Foreskin melanocyte (primary cell): ENCODE measurements at places on chromosomes 5 and 9.
A peak's percentile ranks its signal among the peaks of the same experiment; 100 is the strongest.

- DNase-seq = no peak
Observed at GRCh38 chr9:16680541-16680940, 189.9 kb downstream of the BNC2 start.

DNA sequence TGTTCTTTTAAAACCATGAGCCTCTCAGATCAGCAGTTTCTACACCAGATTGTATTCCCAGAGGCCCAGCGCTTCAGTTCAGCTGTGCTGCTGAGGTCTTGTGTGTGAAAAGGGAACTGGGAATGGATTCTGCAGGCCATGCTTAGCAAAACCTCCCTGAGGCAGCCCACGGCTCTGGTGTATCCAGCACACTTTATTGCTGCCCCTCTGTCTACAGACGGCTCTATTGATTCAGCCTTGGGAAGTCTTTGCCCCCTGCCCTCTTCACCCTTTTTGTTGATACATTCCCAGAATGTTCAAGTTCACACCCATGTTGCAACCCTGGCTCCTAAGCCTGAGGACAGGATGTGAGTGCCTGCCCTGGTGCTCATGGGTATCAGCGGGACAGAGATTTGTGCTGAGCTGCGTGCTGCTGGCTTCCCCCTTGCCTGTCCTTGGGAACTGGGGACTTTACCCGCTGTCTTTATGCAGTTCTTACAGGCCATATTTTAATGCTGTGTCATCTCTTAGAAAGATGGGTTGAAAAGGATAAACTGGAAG lies 37.3 kb downstream of the ARHGAP26 start:
- DNase-seq = peak; percentile 31

- no peak for DNase-seq
Observed at GRCh38 chr9:127814619-127815511, 12.2 kb downstream of the FPGS start.

DNA sequence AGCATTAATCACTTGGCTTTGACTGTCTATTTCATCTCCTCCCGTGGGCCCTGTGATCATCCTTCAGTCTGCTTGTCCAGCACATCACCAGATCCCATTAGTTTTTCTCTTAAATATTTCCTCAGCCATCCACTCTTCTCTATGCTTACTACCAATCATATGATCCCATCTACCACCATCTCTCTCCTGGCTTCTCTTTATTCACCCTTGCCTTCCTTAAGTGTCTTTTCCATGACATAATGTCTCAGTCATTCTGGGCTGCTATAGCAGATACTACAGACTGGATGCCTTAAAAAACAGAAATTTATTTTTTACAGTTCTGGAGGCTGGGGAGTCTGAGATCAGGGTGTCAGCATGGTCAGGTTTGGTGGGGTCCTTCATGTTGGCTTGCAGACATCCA lies 208.4 kb upstream of the PPP1R2B start:
- DNase-seq = no peak

DNA sequence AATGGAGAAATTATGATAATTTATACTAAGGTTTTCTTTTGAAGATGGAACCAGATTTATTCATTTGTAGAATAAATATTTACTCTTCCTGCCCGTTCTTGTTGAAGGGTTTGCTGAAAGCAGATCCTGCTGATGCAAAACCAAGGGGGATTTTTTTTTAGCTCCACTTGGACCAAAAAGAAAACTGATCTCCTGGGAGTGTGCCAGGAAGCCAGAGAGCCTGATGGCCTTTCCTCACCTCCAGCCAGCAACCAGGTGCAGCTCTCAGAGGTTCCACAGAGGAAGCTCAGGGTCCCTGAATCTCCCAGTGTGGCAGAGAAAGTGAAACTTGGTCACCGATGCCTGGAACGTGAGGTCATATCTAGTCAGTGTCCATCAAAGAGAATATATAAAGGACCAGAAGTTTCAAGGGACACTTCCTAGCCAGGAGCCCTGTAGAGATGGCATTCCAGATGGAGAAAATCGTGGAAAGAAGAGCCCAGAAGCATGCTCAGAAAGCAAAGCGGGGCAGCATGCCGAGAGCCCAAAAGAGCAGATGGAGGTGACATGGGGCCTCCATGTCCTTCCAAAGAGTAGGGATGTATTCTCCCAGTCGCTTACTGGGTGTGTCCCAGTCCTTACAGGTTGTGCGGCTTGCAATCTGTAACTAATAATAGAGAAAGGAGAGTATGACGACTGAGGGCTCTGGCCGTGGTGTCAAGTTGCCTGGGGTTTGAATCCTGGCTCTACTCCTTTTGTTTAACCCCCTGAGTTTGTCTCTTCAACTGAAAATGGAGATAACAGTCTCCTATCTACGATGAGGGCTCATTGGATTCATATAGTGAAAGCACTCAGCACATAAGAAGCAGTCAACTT lies 12.2 kb downstream of the AFAP1L1 start:
- no peak for DNase-seq

GRCh38 chr5:134024811-134025210 lies 20.0 kb upstream of the VDAC1 start:
- DNase-seq = no peak

DNA sequence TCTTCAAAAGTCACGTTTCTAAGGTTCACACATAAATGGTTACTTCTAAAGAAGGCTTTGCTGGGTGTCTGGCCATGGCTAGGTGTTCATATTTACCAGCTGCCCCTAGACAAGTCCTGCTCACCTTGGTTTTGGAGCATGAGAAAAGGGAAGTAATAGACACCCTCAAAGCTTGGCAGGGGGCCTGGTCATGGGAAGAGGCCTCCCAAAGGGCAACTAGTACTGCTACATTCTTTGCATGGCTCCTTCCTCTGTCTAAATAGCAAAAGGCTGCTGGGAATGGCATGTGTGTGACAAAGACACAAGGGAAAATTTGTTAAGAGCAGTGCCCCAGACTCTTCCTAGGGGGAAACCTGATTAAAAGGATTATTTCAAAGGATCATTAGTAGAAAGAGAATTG lies 93.4 kb downstream of the NRG2 start:
- DNase-seq = no peak

- no peak for DNase-seq
Observed at GRCh38 chr5:43376496-43377140, 35.6 kb downstream of the CCL28 start.

DNA sequence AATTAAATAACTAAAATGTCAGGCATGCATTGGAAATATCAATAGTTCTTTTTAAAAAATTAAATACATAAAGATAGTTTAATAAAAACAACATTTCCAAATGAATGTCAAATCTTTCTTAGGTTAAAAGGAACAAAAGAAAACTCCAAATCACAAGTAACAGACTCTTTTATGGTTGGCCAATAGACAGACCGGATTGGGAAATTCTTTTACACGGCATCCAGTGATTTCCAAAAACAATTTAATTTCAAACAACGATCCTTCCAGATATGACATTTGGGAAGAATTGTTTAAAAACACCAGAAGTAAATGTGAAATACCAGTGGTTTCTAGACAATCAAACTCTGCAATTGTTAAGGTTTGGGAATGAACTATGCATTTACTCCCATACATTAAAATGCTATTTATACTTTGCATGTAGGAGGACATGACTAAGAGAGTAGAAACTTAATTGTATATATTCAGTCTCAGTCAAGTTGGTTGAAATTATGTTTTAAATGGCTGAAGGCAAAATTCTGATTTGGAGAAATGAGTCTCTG lies 32.8 kb downstream of the ZNF474 start:
- DNase-seq = no peak

DNA sequence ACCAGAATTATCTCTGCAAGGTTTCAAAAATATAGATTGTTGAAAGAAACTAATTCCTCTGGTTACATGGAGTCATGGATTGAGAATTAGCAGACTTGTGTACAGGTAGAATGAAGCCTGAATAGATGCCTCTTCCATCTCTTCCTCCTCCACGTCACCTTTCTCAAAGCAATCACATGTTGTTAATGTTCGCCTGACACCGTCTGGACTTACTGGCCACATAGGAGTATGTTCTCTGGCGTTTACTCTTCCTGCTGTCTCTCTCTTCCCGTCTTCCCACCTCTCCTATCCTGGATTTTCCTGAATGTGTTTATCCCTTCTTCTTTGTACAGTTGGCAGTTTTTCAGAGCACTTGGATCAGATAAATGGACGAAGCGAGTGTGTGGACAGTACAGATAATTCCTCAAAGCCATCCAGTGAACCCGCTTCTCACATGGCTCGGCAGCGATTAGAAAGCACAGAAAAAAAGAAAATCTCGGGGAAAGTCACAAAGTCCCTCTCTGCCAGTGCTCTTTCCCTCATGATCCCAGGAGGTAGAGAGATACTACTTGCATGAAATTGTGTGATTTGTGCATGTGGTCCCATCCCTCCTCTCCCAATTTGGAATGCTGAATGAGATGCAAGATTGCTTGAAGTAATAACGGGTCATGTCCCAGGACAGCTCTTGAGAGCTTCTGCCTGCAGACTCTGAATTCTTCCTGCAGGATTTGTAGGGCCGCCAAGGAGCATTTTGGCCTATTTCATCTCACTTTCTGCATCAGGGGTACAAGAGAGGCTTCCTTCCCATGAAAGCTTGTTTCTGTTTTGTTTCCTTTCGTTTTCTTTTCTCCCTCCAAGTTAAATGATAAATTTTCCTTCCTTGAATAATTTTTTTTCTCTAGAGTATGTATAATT lies 47.3 kb downstream of the CD180 start:
- DNase-seq = no peak

GRCh38 chr9:106970219-106970975 lies 107.4 kb downstream of the ZNF462 start:
- peak; percentile 87 for DNase-seq

DNA sequence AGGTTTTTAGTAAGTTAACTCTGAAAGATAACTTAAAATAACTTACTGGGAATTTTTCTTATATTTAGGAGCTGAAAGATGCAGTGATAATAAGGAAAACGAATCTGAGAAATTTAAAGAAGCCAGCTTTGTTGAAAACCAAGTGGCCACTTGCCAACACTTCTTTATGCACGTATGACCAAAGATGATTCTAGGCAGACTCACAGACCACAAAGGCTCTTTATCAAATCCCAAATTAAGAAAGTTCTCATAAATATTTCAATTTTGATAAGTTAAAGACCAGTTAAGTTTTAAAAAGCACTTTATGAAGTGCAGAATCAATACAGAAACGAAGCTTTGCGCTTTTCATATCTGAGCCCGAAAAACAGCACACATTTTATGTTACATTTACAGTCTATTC lies 1.5 kb downstream of the AFF4 start:
- peak; percentile 44 for DNase-seq

- no peak for DNase-seq
Observed at GRCh38 chr5:150836064-150836463, 10.3 kb upstream of the IRGM start.

DNA sequence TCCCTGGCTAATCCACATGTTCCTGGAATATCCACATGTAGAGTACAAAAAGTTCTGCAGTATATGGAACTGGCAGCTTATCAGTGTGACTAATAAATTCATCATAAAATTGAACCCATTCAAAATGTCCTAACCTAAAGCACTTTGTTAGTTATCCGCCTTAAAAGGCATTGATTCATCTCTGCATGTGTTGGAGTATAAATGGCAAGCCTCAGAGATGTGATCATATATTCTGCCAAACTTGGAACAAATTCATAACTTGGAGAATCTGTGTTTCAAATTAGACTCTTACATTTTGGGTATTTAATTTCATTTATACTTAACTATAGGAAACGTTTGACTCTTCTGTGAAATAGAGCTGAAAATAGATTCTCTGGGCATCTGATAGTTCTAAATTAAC lies 25.2 kb upstream of the NREP start:
- no peak for DNase-seq

GRCh38 chr5:173970878-173971650 lies 17.9 kb upstream of the C5orf47 start:
- DNase-seq = no peak

- DNase-seq = no peak
Observed at GRCh38 chr5:81842795-81843398, 92.0 kb upstream of the SSBP2 start.

- DNase-seq = no peak
Observed at GRCh38 chr5:143217065-143217803, 186.3 kb downstream of the NR3C1 start.

- no peak for DNase-seq
Observed at GRCh38 chr5:81370912-81371311, 23.0 kb downstream of the ACOT12 start.

- no peak for DNase-seq
Observed at GRCh38 chr9:107632661-107633060, 143.1 kb upstream of the KLF4 start.

DNA sequence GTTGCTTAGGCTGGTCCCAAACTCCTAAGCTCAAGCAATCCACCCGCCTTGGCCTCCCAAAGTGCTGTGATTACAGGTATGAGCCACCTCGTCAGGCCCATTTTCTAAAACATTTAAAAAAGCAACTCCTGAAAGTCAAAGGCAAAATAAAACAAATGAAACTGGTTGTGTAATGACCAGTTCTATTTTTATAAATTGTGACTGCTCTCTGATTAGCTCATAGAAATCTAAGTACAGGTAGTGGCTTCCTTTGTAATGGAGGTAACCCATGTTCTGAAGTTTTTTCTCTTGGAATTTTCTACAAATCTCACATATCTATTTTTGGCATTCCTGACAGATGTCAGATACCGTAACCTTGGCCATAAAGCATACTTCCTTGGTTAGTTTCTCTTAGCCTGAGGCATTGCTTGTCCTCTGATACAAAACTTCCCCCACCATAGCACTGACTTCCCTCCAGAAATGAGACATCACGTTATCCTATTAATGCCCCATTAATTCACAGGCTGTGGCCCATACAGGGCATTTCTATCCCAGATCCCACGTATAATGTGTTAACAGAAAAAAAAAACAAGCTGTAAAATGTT lies 14.1 kb upstream of the AK3 start:
- DNase-seq = peak; percentile 48

- no peak for DNase-seq
Observed at GRCh38 chr5:107352576-107352975, 318.2 kb downstream of the EFNA5 start.

GRCh38 chr5:152269533-152269932 lies 135.5 kb downstream of the NMUR2 start:
- no peak for DNase-seq

DNA sequence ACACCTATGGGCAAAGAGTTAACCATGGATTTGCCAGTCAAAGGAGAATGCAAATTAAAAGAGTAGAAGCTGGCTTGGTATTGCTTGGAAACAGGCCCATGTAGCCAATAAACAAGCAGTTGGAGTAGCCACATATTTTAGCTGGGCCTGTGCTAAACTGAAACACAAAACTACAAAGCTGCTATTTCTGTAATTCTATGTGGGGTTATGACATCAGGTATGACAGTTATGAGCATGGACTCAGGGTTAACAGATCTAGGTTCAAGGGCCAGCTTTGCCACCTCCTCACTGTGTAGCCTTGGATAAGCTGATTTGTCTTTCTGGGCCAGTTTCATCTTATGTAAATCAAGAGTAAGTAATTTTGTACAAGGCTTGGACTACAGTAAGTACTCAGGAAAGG lies 142.7 kb downstream of the PIP5K1B start:
- DNase-seq = no peak

DNA sequence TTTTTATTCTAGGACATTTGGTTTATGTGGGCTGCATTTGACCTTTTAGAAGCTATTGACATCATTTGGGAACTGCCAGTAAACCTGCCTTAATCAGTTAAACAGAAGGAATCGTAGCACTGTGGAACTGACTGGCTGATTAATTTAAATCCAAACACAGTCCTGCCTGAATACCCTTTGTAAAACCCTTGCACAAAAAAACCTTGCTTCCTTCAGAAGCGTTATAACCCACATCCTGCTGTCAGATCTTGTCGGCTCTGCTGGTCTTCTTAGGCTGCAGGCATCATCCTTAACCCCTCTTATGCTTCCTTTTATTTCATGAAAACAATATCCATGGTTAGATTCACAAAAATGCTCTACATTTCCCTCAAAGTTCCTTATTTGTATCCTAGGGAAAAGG lies 46.3 kb downstream of the PAM start:
- DNase-seq = peak; percentile 42
